ENCODE measurements at places on chromosomes 16 and 17. TPM values are rescaled to one million over a fixed set of nuclear protein-coding genes. Genes with fewer than 3 reads are reported as not detected.
A peak's percentile ranks its signal among the peaks of the same experiment; 100 is the strongest.

The CDH8 gene
- polyA plus RNA-seq = 0.13 TPM

DNA sequence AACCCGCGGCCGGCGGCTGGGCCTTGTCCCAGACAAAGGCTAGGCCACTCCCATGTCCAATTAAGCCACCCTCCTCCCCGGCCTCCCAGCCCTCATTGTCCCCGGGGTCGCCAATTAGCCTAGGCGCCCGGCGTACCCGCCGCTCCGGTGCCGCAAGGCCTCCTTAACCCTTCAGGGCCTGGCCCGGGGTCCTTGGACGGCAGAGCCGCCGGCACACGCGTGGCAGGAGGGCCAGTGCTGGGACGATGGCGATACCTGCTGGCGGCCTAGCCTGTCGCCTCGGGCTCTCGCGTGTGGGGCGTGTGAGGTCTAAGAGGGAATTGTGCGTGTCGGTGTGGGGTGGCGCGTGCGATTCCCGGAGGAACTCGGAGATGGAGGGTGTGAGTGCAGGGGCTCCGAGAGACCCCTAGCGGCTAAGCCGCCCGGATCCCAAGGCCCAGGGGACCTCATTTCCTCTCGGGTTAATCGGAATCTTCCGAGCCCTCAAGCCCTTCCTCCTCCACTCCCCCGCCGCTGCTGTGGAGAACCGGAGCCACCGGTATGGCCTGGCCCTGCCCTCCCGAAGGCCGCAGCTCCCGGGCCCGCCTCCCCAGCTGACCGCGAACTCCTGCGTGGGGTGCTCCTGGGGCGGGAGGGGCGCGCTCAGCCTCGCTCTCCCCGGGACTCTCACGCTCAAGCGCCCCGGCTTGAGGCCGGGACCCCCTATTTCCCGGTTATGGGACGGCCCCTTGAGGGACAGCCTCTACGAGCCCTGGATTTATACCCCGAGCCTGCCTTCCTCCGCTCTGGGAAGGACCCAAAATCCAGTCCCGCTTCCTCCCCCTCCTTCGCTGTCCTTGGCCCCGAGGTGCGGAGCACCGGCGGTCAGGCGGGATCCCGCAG is 11.9 kb downstream of the TBX2 start:
- DNase-seq = peak; percentile 51

GRCh38 chr17:72296456-72296855 is 175.6 kb downstream of the SOX9 start:
- DNase-seq = no peak

- no peak for DNase-seq
These were observed 24.7 kb upstream of the TBX4 start for GRCh38 chr17:61427567-61427966.

GRCh38 chr17:19558946-19559345 is 25.3 kb downstream of the SLC47A1 start:
- DNase-seq = no peak

The SLC35G6 gene
- not detected for polyA plus RNA-seq
